Upper lobe of right lung (tissue), 1 donor: ENCODE measurements at places on chromosomes 1 and 21.

GRCh38 chr1:67766141-67766978 is 66.9 kb downstream of the GNG12 start:
- DNase-seq, result no peak

DNA sequence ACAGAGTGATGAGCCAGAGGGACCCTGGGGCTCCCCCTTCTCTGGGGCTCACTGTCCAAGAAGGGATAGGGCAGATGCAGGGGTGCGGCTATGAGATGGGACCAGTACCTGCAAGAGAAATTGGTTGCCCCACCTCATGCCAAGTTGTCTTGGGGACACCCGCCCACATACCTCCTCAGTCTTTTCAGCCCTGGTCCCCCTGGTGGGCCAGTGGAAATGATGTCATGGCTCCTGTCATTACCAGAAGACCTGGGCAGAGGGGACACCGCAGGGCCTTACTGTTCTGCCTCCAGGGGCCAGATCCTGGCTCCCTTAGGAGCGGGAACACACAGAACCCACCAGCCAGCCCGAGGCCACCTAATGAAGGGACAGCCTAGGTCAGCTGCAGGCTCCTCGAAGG is 63.2 kb downstream of the CDK18 start:
- peak; percentile 32 for DNase-seq

DNA sequence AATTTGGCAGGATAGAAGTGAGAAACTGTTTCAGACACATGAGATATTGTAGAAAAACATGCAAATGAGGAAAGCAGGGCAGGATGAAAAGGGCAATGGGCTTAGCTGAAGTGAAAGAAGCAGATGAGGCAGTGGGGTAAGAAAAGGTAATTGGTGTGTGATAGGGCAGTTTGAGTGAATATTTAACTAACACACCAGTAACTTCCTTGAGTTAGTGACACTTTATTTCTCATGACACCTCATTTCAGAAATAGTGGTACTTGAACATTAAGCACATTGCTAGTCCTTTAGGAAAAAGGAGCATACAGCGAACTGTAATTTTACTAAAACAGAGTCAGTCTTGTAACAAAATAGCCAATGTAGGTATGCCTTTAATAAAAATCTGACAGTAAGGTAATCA is 415.0 kb downstream of the DPYD start:
- DNase-seq, result no peak

DNA sequence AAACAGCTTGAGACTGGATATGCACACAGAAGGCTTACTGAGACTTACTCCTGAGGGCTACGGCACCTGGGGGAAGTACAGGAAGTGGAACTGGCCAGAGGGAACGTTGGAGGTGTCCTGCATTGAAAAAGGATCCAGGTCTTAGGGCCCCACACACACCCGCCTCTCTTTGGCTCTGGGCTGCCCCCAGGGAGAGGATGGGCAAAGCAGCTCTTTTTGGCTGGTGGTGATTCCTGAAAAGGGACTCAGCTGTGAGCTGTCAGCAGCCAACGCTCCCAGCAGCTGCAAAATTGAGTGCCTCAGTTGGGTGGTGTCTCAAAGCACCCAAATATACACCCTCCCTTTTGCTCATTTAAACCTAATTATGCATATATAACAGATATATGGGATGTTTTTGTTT is 213.2 kb downstream of the TNR start:
- no peak for DNase-seq

GRCh38 chr1:202228484-202229122 is 35.0 kb downstream of the LGR6 start:
- DNase-seq, result no peak

DNA sequence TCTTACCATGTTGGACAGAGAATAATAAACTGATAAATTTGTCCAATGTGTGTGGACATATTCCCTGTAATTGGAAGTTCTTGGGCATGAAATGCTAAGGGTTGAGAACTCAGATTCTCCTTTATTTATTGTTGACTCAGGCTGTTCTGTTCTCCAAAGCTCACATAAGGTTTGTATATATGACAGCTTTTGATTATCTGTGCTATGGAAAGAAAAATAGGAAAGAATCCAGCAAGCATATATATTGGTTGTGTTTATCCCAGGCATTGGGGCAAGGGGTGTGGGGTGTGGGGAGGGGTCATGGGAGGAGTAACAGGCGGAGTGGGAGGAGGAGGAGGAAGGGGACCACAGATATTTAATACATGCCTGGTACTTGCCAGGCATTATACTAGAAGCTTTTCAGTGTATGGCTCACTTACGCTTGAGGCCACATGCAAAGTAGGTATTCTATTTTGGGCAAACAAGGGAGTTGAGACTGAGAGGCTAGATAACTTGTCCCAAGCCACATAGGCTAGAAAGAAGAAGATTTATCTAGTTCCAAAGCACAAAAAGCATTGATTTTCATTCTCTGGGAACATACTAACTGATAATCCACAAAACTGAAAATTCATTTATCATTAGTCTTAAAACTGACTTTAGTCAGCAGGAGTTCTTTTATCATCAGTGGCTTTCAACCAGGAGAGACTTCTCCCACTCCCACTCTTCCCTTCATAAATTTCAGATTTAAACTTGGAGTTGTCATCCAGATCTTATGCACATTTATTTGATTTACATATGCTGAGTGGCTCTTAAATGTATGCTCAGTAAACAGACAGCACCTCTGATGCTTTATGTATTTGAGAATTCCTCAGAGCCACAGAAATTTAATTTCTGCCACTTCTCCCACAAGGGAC is 27.2 kb downstream of the NGF start:
- no peak for DNase-seq

- DNase-seq, result no peak
Measured at GRCh38 chr1:246435421-246436041, 71.5 kb downstream of the SMYD3 start.

DNA sequence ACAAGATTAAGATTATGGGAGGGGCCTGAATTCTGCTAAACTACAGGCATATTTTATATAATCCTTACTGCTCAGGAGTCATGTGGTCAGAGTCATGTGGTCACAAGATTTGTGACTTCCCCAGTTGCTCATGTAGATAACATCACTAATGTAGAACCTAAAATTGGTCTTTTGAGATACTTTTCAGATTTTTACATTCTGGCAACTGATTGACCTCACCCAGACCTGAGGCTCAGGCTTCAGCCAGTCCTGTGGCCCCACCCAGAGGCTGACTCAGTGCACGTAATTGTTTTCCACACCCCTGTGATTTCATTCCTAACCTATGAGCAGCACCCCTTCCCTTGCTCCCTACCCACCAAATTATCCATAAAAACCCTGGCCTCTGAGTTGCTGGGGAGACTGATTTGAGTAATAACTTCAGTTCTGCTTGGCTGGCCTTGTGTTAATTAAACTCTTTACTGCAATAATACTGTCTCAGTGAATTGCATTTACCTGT is 41.7 kb upstream of the ZNF326 start:
- DNase-seq, result no peak

GRCh38 chr1:40014812-40015594 is 25.5 kb upstream of the CAP1 start:
- no peak for DNase-seq

- peak; percentile 82 for DNase-seq
Measured at GRCh38 chr21:36059823-36060158, 535 bp downstream of the SETD4 start.

DNA sequence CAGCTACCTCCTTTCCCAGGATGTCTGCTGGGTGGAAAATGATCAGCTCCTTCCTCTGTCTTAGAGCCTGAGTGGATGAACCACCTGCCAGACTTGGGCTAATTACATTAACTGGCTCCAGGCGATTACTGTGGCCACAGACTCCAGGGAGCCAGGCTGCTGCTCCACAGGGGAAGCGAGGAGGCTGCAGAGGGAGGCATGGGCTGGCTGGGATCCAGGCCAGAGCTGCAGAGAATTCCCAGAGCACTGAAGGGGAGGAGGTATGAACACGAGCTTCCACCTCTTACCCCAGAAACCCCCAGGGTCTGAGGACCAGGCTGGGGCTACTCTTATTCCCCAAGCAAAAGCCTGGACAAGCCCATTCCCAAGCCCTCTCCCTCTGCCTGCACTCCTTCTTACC is 136.0 kb upstream of the KLHDC7A start:
- DNase-seq, result peak; percentile 36

DNA sequence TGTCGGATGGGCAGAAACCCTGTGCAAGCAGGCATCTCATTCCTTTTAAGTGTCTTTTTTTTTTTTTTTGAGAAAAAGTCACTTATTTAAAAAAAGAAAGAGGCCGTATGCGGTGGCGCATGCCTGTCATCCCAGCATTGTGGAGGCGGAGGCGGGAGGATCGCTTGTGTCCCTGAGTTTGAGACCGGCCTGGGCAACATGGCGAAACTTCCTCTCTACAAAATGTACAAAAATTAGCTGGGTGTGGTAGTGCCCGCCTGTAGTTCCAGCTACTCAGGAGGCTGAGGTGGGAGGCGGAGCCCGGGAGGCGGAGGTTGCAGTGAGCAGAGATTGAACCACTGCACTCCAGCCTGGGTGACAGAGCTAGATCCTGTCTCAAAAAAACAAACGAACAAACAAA is 1.7 kb downstream of the GPR137B start:
- no peak for DNase-seq

- DNase-seq, result no peak
Measured at GRCh38 chr21:33648555-33648954, 6.3 kb downstream of the ITSN1 start.

DNA sequence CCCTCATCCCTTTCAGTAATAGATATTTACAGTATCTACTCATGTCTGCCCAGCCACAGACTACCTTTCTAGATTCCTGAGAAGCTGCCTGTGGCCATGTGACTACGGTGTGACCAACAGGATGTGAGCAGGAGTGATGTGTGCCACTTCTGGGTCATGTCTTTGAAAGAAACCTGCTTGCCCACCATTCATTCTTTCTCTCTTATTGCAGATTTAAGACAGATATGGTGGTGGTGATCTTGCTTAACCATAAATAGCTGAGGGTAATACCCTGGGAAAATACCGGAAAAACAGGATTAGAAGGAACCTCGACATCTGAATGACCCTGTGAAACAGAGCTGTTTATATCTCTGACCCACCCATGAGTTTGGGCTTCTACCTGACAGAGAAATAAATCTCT is 41.6 kb upstream of the GUCA2A start:
- no peak for DNase-seq

GRCh38 chr1:241834733-241835377 is 13.1 kb upstream of the EXO1 start:
- DNase-seq, result no peak

GRCh38 chr1:31483012-31483946 is 70.3 kb downstream of the SERINC2 start:
- no peak for DNase-seq
